ENCODE measurements at places on chromosomes 3 and 15.

DNA sequence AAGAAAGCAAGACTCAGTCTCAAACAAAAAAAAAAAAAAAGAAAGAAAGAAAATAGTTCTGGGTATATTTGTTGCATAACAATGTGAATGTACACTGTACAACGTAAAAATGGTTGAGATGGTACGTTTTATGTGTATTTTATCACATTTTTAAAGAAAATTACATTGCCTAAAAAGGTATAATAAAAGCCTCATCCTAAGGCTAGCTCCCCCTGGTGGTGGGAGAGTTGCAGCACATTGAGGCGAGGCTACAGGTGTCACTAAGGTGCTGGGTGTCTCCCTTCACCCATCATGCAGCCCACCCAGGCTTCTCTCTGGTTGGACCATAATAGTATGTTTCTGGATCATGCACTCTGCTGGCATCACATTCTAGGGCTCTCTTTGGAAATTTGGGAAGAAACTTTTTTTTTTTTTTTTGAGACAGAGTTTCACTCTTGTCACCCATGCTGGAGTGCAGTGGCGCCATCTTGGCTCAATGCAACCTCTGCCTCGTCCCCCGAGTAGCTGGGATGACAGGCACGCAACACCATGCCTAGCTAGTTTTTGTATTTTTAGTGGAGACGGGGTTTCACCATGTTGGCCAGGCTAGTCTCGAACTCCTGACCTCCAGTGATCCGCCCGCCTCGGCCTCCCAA lies 12.4 kb upstream of the RAB11A start:
- DNase-seq: peak; percentile 49

- no peak for DNase-seq
These were observed 11.8 kb downstream of the XXYLT1 start for GRCh38 chr3:195259154-195259474.

GRCh38 chr3:120440001-120440703 lies 10.6 kb downstream of the FSTL1 start:
- no peak for DNase-seq

GRCh38 chr3:81920816-81921215 lies 159.4 kb upstream of the GBE1 start:
- DNase-seq: no peak

Measured in neural crest cell (in vitro differentiated cells).